ENCODE measurements at places on chromosomes 7 and 10.

- DNase-seq, result no peak
These were observed 8.1 kb downstream of the TFAM start for GRCh38 chr10:58393317-58393716.

DNA sequence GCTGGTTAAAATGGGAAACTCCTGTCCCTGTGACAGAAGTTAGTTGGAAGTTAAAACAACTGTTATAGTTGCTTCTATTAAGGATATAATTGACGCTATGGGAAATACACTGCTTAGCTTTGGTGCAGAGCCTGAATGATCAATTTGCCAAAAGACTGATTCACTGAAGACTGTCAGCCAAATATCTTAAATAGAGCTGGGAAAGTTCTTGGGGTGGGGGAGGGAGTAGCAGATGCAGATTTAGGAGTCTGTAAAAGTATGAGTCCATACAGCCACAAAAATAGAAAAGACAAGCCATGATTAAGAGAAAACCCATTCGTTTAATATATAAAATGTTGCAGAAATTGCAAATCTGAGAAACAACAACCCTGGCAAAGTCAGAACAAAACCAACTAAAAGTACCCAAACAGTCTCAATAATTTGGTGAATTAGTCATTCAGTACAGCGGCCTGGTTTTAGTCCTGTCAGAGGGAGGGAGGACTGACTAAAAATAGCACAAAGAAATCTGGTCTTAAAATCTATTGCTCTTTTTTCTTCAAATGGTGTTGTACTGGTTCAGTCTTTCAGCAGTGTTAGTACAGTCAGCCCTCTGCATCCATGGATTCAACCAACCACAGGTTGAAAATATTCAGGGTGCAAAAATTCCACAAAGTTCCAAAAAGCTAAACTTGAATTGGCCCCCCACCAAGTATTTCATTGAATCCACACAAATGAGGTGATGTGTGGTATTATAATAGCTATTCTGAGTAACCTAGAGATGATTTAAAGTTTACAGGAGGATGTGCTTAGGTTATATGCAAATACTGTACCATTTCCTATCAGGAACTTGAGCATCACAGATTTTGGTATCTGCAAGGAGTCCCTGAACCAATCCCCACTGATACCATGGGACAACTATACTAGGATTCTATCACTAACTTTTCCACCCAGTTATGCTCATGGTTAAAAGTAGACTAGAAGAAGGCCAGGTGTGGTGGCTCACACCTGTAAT, 30.0 kb downstream of the STK17A start:
- no peak for DNase-seq

GRCh38 chr7:67518580-67518979, 521.9 kb downstream of the TYW1 start:
- peak; percentile 22 for DNase-seq

DNA sequence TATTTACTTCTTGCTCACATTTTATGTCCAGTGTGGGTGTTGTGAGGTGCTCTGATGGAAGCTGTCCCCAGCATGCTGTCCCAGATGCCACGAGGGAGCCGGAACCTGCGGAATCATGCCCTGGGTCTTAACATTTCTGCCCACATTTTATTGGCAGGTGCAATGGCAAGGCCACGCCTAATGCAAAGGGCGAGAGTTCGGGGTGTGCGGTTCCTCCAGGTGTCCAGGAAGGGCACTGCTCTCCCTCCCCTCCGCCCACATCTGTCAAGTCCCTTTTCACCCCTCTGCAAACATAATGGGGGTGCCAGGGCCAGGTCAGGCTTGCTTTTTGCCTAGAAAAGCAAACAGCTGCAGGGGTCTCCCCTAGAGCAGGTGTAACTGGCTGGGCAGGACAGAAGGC, 16.4 kb downstream of the PDAP1 start:
- DNase-seq, result no peak

- no peak for DNase-seq
These were observed 109.9 kb downstream of the JCAD start for GRCh38 chr10:29949411-29950011.

- no peak for DNase-seq
These were observed 21.4 kb downstream of the UBN2 start for GRCh38 chr7:139252451-139252850.

DNA sequence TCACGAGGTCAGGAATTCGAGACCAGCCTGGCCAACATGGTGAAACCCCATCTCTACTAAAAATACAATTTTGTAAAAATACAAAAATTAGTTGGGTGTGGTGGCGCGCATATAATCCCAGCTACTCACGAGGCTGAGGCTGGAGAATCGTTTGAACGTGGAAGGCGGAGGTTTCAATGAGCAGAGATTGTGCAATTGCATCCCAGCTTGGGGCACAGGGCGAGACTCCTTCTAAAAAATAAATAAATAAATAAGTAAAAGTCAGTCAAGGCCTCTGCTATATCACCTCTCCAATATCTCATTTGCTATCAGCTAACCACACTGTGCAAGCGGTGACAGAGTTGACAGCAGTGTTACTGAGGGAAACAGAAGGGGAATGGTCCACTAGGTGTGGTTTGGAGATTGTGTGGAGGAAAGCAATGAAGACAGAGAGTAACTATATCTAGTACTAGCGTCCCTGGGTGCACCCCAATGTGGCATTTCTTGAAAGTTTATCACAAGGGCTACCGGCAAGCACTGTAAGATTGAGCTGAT, 20.9 kb upstream of the NFE2L3 start:
- DNase-seq, result no peak

- peak; percentile 24 for DNase-seq
These were observed 363.7 kb upstream of the PODXL start for GRCh38 chr7:131919920-131920709.

DNA sequence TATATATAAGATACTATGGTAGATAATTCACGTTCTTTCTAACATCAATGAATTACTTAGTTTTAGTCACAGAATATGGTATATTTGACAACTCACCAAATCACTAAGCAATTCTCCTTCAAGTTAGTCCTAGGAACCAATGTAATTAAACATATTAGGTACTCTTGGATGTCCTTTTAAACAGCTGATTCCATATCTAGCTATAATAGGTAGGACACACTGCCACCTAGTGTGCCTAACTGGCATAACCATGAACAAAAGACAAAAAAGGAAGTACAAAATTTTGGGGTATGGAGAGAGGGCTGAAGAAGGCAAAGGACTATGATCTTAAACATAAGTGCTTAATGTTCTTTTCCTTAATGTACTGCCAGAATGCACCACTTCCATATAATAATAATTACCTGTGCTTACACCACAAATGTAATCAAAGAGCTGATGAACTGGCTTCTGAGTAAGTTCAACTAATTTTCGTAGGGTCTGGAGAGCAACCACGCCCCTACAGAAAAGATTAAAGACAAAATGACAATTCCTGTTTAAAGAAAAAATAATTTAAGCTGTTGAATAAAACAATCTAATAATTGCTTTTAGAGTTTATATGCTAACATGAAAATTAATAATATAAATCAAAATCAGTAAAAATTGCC, 28.7 kb downstream of the PNPLA8 start:
- peak; percentile 42 for DNase-seq

DNA sequence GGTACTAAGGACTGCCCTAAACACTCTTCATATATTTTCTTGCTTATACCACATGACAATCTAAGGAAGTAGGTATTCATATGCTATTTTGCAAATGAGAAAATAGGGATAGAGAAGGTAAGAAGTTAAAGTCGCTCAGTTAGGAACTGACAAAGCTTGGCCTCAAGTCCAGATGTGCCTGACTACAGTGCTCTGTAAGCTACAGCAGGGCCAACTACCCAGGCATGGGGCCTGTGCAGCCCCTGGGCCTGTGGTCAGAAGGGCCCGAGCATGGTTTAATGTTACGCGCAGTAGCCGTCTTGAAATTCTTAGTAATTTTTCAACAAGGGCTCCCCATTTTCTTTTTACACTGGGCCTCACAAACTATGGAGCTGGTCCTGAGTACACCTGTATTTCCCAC, 146.2 kb downstream of the GLI3 start:
- no peak for DNase-seq

DNA sequence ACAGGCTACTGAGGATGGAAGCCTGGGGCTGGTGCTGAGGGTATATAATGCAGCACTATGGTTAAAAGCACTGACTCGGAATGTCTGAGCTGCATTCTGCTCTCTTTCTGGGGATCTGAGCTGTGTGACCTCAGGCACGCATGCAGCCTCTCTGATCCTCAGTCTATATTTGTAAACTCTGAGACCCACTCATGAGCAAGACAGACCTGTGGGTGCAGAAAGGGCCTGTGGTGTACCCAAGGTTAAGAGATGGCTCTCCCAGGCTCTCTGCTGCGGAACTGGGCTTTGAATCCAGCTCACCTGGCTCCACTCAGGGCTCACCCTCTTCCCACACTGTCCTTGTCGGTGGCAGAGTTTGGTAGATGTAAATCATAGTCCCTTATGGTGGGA, 89.9 kb downstream of the CHST15 start:
- DNase-seq, result no peak

DNA sequence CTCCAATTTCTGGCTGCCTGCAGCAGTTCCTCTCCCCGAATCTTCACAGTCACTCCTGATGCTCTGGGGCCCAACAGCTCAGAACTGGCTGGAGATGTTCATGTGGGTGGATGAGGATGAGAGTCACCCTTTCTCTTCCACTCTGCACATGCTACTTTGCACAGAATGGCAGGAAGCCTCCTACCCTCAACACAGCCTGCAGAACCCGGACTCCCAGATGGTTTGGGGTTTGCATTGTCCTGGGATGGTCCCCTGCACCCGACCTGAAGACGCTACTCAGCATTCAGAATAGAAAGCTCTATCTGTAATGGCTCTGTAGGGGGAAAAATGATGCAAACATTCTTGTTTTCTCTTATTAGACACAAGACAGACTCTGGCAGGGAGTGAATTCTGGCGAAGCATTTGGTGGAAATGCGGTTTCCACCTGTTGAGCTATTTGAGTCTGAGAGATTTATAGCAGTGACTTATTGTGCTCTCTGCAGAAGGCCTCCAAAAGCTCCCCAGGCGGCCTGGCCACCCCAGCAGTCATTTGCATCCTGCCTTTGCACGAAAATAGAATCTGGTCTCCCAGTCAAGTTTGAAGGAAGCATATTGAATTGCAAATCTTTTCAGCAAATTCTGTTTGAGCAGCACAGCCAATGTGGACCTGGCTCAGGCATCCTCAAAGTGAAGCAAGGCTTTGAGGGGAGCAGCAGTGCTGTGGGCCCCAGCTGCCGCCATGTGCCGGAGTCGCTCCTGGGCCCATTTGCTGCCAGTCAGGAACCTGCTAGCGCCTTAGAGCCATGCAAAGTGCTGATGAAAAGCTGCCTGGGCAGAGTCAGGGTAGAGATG, 309.3 kb downstream of the TCERG1L start:
- DNase-seq, result no peak

- DNase-seq, result no peak
These were observed 118.9 kb upstream of the MKLN1 start for GRCh38 chr7:131208777-131209176.

DNA sequence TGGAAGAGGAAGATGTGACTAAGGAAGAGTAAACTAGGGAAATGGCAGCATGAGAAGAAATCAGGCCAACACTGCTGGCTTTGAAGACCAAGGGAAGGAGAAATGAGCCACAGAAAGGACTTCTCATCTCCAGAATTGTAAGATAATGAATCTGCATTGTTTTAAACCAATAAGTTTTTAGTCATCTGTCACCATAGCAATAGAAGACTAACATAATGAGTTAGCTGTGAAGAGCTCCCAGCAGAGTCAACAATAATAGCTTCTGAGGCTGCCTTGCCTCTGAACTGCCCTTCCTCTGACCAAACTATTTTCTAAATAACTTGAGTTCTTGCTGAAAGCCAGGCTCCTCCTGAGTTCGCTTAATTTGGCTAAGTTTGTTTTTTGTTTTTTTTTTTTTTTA, 103.6 kb downstream of the CACNA2D1 start:
- no peak for DNase-seq

DNA sequence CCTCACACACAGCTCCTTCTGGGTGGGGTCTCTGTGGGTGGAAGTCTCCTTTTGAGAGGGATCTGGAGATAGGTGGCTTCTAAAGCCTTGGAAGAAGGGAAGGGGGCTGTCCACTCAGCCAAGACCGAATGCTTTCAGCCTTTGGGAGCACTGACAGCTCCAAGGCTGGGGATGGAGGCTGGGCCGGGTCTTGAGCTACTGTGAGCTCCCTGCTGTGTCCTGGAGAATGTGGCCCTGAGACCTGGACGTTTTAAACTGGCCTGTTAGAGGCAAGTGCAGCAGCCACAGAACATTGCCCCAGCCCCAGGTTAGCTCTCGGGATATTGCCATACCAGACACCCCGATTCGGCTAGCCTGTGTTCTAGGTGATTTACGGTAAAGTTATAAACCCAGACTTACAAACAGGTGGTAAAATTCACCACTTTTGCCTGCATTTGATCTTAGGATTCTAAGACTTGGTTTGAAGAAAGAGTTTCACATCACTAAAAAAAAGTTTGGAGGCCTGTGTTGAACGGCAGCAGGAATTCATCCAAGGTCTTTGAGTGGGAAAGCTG, 548.5 kb upstream of the FOXK1 start:
- no peak for DNase-seq

DNA sequence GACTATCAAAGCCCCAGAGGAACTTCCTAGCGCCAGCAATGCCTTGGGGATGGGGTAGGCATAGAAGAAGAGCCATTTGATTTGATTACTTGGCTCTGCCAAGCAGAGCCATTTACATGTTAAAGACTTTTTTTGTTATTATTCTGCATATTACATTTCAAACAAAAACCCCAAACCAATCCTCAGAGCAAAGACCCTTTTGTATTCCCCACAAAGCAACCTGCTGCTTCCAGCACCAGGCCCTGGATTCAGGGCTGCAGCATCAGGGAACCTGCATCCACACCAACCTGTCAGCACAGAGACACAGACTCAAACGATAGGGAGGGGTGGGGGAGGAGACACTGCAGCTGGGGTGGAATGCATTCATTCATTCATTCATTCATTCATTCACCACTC, 73.2 kb downstream of the GRID1 start:
- DNase-seq, result no peak

DNA sequence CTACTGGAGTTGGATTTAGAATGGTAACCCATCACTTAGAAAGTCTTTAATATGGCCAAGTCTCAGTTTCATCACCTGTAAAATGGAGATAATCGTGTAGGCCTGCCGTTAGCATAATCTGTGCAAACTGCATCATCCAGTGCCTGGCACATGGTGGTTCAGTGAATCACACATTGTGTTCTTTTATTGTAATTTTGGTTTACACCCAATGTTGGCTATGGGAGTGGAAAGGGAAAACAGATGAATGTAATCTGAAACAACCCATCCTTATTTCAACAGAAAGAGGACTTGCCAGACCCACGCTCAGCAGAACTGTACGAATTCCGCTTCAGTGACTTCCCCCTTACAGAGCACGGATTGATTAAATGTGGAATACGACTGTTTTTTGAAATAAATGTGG, 27.5 kb downstream of the PDE6C start:
- DNase-seq, result no peak

Measured in NCI-H345 (cell line).